ENCODE measurements at places on chromosomes 5 and 9. TPM values are rescaled to one million over a fixed set of nuclear protein-coding genes. Genes with fewer than 3 reads are reported as not detected.

DNA sequence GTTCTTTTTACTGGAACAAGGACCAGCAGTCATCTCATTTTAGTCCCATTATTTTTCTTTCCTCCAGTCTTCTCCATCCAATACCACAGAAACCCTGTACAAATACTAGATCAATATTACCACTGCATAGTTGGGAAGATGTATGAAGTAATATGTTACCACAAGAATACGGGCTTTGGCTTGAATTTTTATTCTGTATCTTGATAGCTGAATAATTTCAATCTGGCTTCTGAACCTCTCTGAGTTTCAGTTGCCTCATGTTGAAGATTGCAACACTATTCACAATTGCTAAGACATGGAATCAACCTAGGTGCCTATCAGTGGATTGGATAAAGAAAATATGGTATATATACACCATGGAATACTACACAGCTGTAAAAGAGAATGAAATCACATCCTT, 82.9 kb downstream of the SGCD start:
- DNase-seq = no peak

GBA2 gene
- 54.5 TPM for total RNA-seq

GRCh38 chr9:72592502-72593403, 71.3 kb downstream of the TMC1 start:
- DNase-seq = no peak

BTNL8 gene
- 0.96 TPM for total RNA-seq

- no peak for DNase-seq
Observed at GRCh38 chr5:127572930-127573329, 55.5 kb downstream of the PRRC1 start.

DNA sequence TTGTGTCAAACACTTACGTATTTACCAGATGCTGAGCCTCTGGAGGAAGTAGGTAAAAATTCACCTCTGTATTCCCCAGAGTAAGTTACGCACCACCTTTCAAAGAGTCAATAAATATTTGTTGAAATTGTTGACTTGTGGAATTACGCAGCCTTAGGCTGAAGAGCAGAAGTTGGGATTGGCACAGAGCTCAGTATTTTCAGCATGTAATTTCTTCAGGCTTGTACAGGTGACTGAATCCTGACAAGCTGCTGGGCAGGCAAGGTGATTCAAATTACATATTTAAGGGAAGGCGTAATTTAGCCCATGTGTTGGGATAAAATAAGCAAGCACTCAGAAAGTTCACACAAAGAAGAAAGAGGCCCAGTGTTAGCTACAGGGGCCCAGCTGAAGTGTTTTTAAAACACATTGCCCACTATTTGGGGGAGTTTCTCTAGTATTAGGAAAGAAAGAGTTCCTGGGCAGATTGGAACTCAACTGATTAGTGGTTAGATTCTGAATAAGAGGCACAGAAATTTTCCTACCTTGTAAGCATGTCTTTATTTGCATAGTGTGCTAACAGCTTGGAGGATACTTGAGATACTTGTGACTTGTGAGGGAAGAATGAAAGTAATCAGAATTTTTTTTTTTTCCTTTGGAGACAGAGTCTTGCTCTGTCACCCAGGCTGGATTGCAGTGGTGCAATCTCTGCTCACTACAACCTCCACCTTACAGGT, 165.3 kb upstream of the FBXL7 start:
- DNase-seq = no peak

- no peak for DNase-seq
Observed at GRCh38 chr5:176817841-176818377, 7.5 kb downstream of the UNC5A start.

GRCh38 chr5:151496041-151496484, 48.7 kb downstream of the SLC36A1 start:
- no peak for DNase-seq

- no peak for DNase-seq
Observed at GRCh38 chr9:81558091-81558830, 131.1 kb downstream of the TLE1 start.

DNA sequence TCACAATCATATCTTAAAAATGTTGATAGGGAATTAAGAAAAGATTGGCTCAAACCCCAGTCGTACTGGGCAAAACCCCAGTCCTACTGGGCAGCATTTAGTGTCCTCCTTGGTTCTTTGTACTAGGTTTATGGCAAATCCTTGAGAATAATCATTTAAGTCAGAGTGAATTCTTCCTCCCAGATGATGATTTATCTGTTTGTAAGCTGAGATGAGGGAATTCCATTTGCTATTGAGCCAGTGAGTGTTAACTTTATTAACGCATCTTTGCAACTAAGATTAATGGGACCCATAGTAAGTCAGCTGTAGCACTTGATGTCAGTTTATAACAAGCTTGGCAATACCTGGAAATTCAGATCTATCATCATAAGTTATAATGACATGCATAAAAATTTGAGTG, 821.8 kb upstream of the DMAC1 start:
- no peak for DNase-seq

PRLR gene
- total RNA-seq = 2.4 TPM

- no peak for DNase-seq
Observed at GRCh38 chr9:107407675-107408074, 81.9 kb downstream of the KLF4 start.

DNA sequence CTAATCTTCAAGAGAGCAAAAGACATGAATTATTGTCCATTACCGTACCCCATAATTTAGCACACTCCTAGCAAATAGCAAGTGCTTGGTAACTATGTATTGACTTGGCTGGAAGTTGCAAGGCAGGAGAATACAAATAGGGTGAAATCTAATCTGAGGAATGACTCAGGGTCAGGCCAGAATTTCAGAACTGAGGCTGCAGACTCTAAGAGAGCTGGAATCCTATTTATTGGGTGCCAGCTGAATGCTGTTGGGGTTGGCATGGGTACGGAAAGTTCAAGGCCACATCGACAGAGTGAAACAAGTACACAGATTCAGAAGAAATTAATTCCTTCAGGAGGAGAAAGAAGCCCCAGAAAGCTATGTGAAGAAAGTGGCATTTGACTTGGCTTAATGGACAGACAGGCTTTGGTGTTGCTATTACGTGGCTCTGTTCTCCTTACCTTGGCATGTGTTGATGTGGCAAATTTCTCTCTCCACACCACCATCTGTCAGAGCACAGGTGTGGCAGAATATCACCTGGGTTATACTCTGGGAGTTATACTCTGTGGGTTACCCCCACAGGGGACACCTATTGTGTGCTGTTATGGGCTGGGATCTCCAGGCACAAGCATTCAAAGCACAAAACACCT, 20.9 kb upstream of the ASTN2 start:
- no peak for DNase-seq

DNA sequence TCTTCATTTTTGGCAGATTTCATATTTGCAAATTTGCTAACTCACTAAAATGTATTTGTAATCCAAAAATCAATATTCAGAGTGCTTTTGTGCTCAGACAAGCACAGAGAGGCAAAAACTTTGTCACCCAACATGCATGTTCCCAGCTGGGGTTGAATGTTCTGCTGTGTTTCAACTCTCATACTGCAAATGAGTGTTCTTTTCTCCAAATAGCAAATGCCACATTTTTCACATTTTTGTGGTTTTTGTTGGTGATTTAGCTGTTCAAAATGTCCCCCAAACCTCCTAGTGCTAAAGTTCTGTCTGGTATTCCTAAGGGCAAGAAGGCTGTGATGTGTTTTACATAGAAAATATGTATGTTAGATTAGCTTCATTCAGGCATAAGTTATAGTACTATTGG, 87.3 kb upstream of the PCSK5 start:
- no peak for DNase-seq

STKLD1 gene
- total RNA-seq = not detected

- no peak for DNase-seq
Observed at GRCh38 chr5:71748360-71748759, 29.3 kb downstream of the CARTPT start.

- DNase-seq = no peak
Observed at GRCh38 chr9:111572950-111573604, 26.4 kb downstream of the PTGR1 start.

PCDHA1 gene
- total RNA-seq = not detected

GRCh38 chr9:4750023-4750673, 9.1 kb upstream of the AK3 start:
- no peak for DNase-seq

SLC6A3 gene
- not detected for total RNA-seq

DNA sequence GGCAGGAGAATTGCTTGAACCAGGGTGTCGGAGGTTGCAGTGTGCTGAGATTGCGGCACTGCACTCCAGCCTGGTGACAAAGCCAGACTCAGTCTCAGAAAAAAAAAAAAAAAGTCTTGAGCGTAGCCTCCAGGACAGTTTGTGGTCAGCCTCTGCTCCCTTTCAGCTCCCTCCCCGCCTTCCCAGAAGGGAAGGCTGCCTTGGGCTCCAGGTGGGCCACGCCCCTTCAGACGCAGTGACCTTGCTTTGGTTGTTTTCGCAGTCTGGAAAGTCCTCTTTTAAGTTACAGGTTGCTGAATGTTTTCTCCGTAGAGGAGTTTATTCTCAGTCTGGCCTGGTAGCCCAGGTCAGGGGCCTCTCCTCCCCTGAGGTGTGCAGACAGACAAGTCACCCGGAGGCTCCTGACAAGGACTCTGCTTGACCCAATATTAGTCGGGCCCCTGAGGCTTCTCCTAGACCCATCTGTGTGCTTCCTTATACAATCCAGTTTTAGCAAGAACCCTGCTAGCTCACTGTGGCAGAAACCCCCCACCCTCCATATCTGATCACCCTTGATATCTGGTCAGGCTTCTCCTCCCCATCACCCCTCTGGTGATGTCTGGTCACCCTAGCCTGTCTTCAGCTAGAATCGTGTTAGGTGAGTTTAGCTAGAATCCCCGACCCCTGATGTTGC, 31.6 kb upstream of the N4BP3 start:
- DNase-seq = no peak

- no peak for DNase-seq
Observed at GRCh38 chr9:5629312-5630080, 589 bp downstream of the RIC1 start.

GRCh38 chr5:44900273-44900954, 91.7 kb downstream of the MRPS30 start:
- no peak for DNase-seq

DNA sequence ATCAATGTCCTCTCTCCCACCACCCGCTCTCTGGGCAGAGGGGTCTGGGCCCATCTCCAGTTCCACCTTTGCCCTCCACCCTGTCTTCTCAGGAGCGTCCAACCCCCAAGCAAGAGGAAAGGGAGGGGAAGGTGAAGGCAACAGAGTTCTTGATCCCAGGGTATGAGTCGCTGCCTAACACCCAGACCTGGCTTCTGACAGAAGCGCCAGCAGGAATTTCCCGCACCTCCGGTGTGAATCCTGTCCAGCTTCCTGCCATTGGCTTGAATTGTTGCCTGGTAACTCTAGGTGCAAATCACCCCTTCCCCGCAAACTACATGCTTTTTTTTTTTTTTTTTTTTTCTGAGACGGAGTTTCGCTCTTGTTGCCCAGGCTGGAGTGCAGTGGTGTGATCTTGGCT, 84.2 kb upstream of the IER5L start:
- no peak for DNase-seq

- DNase-seq = no peak
Observed at GRCh38 chr9:36063804-36064447, 27.2 kb downstream of the RECK start.

SVEP1 gene
- 359 TPM for total RNA-seq

Measured in mesenteric fat pad (tissue), 1 donor.